ENCODE measurements at places on chromosomes 5 and 9.
A peak's percentile ranks its signal among the peaks of the same experiment; 100 is the strongest.

DNA sequence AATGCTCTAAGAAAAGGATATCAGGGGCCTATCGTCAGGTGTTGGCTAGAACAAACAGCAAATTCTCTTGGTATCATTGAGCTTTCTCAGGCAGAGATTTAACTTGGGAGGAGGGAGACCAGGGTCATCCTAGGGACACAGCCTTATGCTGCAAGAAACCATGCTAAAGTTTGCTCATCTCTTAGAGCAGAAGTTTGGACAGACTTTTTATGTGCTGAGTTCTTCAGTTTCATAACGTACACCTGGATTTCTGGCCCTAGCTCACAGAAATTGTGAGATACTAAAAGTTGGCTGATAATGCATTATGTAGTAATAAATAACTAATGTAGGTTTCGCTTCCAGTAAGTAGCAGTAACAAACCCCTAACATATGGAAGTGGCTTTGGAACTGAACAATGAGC lies 1359.8 kb upstream of the CDH9 start:
- no peak for DNase-seq

DNA sequence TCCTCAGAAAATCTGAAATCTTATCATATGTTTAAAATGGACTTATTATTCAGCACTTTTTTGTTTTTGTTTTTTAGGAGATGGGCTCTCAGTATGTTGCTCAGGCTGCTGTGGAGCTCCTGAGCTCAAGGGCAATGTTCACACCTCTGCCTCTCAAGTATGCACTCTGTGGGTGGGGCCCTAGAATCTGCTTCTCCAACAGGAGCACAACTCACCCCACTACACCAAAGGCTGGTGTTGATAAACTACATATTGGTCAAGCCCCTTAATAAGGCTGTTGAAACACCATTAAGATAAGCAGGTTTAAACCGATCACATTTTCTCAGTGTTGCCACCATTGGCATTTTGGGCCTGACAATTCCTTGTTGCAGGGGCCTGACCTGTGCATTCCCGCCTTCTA lies 131.6 kb downstream of the FANCC start:
- DNase-seq, result no peak

GRCh38 chr5:159163701-159164046 lies 45.7 kb downstream of the RNF145 start:
- no peak for DNase-seq

GRCh38 chr5:5629607-5629978 lies 207.1 kb downstream of the ICE1 start:
- DNase-seq, result peak; percentile 28

Data from SK-MEL-5 (cell line).